ENCODE measurements at places on chromosomes 7 and 10.

GRCh38 chr10:24519950-24520349 is 203.7 kb downstream of the ARHGAP21 start:
- DNase-seq = no peak

DNA sequence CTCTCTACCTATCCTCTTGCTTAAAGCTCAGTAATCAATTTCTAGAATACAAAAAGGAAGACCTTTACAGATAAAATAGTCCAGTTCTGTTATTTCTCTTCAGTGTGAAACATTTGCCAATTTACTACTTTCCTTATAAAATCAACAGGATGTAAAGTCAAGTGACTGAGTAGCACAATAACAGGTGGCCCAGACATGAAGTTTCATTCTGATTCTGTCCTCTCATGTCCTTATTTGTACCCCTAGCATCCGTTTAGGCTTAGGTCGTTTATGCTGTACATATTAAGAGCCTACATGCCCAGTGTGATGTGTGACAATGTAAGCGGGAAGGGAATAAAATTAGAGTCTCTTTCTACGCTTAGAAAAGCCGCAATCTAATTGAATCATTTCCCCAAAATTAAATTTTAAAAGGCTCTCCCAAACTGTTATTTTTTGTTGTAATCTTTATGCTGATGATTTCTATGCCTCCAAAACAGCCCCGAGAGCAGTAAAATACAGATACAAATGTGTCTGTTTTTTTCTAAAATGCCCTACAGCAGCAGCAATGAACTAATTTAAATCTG is 29.1 kb downstream of the EPC1 start:
- DNase-seq = no peak

DNA sequence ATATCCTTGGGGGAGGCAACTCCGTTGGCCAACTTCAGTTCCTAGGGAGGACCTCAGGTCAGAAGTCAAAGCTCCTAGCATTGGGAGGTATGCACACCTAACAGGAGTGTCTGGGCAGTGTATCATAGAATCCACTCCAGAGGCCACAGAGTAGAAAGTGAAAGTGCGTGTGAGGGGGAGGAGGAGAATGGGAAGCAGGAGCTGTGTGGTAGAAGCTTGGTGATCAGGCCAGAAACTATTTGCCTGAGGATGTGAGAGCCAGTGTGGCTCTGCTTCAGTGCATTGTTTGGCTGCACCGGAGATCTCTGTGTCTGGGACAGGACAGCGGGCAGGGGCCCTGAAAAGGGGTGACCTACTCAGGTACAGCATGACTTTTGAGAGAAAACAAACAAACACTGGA is 557.4 kb upstream of the VSTM2A start:
- no peak for DNase-seq

GRCh38 chr10:78178940-78179339 is 145.3 kb downstream of the RPS24 start:
- DNase-seq = no peak

- DNase-seq = no peak
These were observed 14.0 kb downstream of the C10orf88 start for GRCh38 chr10:122939856-122940543.

GRCh38 chr10:43057231-43057711 is 19.6 kb upstream of the RET start:
- DNase-seq = no peak

- no peak for DNase-seq
These were observed 25.8 kb upstream of the GPNMB start for GRCh38 chr7:23220690-23221305.

- DNase-seq = no peak
These were observed 1115.7 kb upstream of the C7orf33 start for GRCh38 chr7:147474862-147475261.

GRCh38 chr10:5071411-5072198 is 22.6 kb upstream of the AKR1C3 start:
- no peak for DNase-seq

- no peak for DNase-seq
These were observed 50.0 kb downstream of the ABCC2 start for GRCh38 chr10:99832439-99832838.

- no peak for DNase-seq
These were observed 3.5 kb upstream of the MYL10 start for GRCh38 chr7:101632641-101633040.

- no peak for DNase-seq
These were observed 59.2 kb downstream of the C10orf90 start for GRCh38 chr10:126611303-126611702.

All from stimulated activated CD4-positive, alpha-beta T cell treated with anti-CD3 and anti-CD28 coated beads, TNF-alpha, amount 100 ng/mL, for 1 hour (primary cell).